ENCODE measurements at places on chromosomes 5 and 9.
A peak's percentile ranks its signal among the peaks of the same experiment; 100 is the strongest.

DNA sequence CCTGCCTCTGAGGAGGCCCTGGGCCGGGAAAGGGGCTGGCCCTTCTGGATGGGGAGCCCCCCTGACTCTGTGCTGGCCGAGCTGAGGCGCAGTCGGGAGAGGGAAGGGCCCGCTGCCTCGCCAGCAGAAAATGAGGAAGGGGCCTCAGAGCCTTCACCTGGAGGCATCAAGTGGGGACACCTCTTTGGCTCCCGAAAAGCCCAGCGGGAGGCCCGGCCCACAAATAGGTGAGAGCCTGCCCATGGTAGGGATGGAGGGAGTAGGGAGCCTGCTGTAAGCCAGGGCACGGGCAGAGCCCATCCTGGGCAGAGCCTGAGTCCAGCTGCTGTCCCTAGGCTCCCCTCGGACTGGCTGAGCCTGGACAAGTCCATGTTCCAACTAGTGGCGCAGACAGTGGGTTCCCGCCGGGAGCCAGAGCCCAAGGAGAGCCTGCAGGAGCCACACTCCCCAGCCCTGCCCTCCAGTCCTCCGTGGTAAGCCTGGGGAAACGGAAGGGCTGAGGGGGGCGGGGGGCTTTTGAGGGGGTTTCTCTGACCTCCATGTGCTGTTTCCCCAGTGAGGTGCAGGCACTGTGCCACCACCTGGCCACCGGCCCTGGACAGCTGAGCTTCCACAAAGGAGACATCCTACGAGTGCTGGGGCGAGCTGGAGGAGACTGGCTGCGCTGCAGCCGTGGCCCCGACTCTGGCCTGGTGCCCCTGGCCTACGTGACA is 44.3 kb upstream of the TESK1 start:
- no peak for DNase-seq

GRCh38 chr5:77958642-77959330 is 182.6 kb upstream of the TBCA start:
- no peak for DNase-seq

DNA sequence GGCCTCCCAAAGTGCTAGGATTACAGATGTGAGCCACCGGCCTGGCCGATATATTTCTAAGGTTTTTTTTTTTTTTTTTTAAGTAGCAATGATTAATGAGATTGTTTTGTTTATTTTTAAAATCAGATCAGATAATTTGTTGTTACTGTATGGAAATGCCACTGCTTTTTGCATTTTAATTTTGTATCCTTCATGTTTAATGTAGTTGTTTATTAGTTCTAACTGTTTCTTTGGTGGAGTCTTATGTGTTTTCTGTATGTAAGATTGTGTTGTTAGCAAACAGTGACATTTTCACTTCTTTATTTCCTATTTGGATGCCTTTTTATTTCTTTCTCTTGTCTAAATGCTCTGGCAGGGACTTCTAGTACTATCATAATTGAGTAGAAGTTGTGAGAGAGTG is 87.3 kb downstream of the DMXL1 start:
- DNase-seq, result no peak

DNA sequence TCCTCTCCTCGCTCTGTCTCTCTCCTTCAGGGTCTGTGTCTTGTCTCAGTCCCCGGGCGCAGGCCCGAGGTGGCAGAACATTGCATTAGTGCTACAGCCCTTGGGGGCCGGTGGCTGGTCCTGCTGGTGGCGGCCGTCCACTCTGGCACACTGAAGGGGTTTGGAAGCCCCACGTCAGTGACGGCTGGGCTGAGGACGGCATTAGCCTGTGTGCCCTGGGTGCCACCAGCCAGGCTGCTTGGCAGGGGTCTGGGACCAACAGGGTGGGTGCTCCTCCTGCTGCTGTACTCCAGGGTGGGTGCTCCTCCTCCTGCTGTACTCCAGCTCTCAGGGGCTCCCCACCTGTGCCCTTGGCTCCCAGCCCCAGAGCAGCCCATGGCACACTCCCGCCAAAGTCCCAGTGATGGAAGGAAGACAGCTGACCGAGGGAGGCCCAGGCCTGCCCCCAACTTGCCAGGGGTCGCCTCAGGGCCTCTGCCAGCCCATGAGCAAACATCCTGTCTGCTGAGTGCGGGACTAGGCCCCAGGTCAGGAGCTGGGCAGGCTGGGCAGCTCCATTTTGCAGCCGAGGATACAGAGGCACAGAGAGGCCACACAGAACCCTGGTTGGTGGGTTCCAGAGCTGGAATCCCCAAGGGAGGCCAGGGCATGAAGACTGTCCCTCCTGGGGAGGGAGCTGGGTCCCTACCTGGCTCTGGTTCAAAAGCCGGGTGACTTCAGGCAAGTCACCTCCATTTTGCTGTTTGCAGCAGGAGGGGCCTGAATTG is 27.3 kb downstream of the SARDH start:
- no peak for DNase-seq

DNA sequence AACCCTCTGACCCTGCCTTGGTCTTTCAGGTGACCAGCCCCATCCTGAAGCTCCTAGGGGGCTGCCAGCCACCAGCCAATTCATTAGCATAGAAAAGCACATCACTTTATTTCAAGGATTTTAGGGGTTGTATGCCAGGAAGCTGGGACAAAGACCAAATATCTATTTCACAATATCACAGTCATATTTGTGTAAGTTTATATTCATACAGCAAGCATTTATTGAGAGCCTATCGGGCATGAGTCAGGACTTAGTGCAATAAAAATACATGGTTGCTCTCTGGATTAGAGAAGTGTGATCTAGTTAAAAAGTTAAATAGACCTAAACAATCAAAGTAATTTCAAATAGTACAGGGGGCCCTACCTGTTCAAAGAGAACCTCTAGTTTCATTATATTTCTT is 113.8 kb downstream of the ERCC6L2 start:
- no peak for DNase-seq

GRCh38 chr9:130193103-130193502 is 20.9 kb downstream of the NCS1 start:
- no peak for DNase-seq

- no peak for DNase-seq
Observed at GRCh38 chr5:133612249-133612860, at the start of gene FSTL4. FSTL4 (minus strand) TSS chr5:133612541.

DNA sequence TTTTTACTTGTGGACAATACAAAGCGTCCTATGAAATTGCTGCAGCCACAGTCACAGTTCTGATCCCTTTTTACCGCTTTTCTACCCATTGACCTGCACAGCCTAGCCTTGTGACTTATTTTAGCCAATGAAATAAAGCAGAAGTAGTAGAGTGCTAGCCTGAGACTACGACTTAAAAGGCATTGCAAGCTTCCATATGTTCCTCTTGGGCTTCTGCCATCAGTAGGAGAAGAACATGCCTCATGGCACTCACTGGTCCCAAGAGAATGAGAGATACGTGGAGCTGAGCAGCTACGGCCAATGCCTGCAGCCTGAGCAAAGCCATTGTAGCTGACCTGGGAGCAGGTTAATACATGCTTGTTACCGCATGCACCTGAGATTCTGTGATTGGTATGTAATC is 416.6 kb upstream of the CLINT1 start:
- no peak for DNase-seq

GRCh38 chr5:141094481-141095262 is at the start of gene PCDHB2:
PCDHB2 (plus strand) TSS chr5:141094615; CDS start chr5:141094791, 176 bp downstream.
- peak; percentile 59 for DNase-seq

DNA sequence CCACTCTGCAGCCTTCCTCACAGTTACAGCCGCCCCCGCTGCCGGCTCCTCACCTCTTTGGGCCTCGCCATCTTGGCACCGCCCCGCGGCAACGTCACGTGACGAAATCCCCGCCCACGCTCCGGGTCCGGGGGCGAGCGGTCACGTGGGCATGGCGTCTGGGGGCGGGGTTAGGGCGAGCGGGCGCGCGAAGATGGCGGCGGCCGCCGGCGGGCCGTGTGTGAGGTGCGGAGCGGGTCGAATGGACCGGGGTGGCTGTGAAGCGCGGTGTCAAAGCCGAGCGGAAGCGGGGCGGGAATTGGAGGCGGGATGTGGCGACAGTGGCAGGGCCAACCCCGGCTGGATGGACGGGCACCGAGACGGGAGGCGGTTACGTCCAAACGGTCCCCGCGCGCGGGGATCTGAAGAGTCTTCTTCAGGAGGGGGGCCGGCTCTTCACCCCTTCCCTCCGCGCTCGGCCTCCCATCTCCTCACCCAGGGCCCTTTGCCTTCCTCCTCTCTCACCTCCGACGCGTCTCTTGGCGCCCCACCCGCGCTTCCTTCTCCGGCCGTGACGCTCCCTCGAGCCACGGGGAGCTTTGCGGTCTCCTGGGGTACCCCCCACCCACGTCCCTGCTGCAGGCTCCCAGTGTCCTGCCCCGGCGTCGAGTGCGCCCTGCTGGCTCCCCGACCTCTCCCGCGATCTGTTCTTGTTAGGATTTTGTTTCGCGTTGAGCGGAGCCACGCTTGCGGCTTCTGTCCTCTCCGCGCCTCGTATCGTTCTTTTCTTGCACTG is at the start of the genes DOLK and NUP188:
Gene DOLK, minus strand, starts transcription at position 77 of the 775 bp plus-strand sequence. CDS start 300 bp downstream, outside the sequence.
Gene NUP188, plus strand, starts transcription at position 173 of the 775 bp plus-strand sequence. Its CDS starts 21 bp downstream, at position 194.
- peak; percentile 90 for DNase-seq

GRCh38 chr9:83473488-83473971 is 64.7 kb downstream of the FRMD3 start:
- DNase-seq, result no peak

GRCh38 chr5:59597690-59598546 is 295.6 kb downstream of the PDE4D start:
- DNase-seq, result no peak

- DNase-seq, result no peak
Observed at GRCh38 chr5:59387127-59387526, 506.4 kb downstream of the PDE4D start.

DNA sequence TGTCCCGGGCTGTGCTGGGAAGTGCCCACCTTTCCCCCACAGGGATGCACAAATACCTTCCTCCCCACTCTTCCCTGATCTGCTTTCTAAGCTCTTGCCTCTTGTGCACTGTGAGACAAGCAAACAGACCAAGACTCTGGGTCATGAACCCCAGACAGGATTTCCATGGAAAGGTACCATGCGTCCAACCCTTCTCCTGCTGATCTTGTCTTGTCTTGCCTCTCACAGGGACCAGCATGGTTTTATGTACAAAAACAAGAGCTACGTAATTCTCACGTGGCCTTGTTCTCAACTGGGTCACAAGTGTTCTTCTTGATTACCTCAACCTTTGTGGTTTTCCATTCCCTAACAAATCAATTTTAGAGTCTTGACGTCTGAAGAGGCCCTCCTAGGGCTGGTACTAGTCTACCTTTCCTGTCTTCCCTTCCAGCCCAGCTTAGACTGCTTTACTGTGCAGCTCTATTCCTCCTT is 176.5 kb upstream of the MAP3K1 start:
- no peak for DNase-seq

- no peak for DNase-seq
Observed at GRCh38 chr5:96654209-96654608, 8.0 kb upstream of the CAST start.
